ENCODE measurements at places on chromosomes 7 and 10.
A peak's percentile ranks its signal among the peaks of the same experiment; 100 is the strongest.

GRCh38 chr7:2517026-2517425 lies 2.5 kb upstream of the LFNG start:
- no peak for DNase-seq

- no peak for DNase-seq
Measured at GRCh38 chr7:93944673-93945072, 23.1 kb downstream of the GNG11 start.

DNA sequence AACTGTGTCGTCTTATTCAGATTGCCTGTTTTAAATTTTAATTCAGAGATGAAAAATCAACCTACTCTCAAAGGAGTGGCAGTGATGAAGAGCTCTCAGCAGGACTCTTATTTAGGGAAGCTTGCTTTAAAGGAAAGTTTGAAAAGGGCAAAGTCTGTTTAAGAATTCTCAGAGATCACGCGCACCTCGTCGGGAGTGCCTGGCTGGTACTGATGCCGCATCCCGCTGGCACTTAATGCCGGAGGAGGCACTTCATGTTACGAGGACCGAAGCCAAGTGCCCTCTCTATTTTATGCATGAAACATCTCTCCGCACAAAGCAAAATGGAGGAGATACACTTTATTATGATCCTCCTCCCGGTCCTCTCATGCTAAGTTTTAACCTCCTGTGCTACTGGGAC lies 71.1 kb upstream of the INSYN2A start:
- no peak for DNase-seq

- DNase-seq = no peak
Measured at GRCh38 chr7:43583424-43584194, 701 bp downstream of the STK17A start.

DNA sequence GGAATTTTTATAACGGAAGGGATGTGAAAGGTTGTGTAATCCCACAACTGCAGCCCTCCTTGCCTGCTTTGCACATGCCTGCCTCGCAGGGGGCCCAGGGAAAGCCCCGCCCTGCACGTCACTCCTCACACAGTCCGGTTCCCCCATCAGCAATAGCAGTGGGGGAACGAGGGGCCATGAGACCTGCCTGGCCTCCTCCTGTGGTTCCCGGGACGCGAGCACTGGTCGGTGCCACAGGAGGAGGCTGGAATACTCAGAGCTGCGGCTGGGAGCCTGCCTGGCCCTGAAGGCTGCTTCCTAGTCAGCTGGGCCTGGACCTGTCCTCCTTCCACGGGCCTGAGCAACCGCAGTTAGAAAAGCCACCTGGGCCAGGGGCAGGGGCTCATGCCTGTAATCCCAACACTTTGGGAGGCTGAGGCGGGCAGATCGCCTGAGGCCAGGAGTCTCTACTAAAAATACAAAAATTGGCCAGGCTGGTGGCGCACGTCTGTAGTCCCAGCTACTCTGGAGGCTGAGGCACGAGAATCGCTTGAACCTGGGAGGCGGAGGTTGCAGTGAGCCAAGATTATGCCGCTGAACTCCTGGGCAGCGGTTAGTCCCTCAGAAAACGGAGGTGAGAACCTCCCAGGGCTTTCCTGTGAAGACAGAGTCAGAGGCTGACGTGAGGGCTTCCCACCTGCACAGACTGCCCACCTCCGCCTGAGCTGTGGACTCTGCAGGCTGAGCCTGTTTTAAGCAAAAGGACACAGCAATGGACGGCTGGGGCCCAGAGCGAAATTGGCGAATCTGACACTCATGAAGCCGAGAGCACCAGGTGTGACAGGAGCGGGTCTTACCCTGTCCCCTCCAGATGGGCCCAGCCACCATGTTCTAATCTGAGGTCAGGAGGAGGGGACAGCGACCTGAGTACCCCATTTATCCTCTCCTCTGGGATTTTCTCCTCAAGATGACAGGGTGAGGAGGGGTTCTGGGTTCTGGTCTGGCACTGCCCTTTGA lies 52.9 kb downstream of the VIPR2 start:
- DNase-seq = no peak

DNA sequence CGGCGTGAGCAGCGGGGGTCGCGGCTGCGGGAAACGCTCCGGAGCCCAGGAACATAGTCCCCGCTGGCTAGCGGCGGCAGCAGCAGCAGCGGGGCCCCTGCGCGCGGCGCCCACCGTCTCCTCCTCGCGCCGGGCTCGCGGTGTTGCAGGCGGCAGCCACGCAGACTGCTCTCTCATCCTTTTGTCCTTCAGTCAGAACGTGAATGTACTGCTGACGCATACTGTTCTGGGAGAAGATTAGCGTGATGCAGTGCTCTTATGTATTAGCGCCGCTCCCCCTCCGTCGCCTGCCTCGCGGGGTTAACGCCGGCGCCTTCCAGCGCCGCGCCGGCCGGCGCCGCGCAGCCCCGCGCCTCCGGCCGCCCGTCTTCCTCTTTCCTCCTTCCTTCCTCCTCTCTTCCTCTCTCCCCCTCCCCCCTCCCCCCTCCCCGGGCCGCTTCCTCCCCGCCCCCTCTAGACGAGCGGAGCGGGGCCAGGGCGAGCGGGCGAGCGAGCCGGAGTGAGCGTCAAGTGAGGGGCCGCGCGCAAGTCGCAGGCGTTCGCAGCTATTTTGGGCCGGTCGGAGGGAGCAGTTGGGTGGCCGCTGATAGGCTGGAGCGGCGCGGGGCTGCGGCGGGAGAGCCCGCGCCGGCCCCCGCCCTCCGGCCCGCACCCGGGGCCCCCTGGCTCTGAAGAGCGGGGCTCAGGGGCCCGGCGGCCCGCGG lies 816 bp upstream of the LRRC4 start:
- no peak for DNase-seq

DNA sequence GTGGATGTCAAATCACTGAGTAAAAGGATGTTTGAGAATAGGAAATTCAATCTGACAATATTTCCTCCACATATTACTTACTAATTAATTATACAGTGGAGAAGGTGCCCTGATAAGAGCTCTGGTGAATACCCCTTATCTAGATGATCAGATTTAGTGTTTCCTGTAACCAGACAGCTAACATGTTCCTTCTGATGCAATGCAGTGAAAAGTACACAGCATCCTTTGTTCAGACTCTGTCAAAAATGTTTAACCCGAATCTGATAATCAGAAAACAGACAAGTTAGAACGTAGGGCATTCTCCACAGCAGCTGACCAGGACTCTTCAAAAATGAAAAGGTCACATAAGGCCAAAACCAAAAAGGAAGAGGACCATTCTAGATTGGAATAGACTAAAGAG lies 46.2 kb downstream of the WDR11 start:
- no peak for DNase-seq

DNA sequence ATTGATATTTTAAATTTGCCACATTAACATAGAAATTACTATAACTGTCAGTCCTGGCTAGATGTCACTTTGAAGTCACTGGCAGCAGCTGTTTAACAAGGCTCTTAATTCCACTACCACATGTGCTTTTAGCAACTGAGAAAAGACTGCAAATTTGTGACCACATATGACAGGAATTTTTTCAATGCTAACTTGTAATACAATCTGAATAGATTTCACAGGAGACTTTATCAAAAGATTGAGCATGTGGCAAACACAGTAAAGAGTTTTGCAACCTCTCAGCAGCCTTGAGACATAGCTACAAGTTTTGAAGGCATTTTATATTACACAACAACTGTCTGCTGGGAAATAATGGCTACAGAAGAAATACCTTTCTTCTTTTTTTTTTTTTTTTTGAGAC lies 73.0 kb downstream of the MICU1 start:
- DNase-seq = no peak

GRCh38 chr7:47763063-47763974 lies 181.4 kb upstream of the TNS3 start:
- no peak for DNase-seq

DNA sequence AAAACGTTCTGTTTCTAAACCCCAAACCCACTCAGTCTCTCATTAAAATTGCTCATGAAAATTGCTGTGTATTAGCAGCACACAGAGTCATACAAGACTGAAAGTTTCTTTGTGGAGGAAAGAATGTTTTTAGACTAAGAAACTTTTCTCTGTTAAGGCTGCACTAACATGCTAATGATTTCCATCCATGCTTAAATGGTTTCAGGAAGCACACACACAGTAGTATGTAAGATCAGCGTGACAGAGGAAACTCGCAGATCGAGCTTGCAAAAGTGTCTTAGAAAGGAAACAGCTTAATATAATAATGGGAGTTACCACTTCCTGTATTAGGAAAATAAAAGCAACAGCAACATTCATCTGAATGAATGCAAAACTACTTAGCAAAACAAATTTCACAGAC lies 112.7 kb downstream of the ICA1 start:
- DNase-seq = no peak

DNA sequence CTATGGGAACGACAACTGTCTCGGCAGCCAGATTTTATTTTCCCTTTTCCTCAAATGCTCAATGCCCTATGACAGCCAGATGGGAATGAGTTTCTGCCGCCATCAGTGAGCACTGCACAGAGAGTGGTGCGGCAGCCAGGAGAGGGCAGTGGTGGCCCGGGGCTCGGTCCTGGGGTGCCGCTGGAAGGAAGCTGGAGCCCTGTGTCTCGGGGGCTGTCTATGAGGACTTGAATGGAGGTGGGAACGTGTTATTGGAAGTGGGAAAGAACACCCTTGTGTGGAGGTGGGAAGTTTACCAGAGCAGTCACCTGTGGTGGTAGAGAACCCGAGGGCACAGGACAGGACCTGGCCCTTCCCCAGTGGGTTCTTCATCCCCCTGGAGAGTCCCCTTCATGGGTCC lies 35.8 kb downstream of the JAKMIP3 start:
- DNase-seq = no peak

- DNase-seq = no peak
Measured at GRCh38 chr10:17196045-17196444, 5.4 kb downstream of the TRDMT1 start.

- no peak for DNase-seq
Measured at GRCh38 chr10:72020914-72021809, 57.0 kb downstream of the CHST3 start.

DNA sequence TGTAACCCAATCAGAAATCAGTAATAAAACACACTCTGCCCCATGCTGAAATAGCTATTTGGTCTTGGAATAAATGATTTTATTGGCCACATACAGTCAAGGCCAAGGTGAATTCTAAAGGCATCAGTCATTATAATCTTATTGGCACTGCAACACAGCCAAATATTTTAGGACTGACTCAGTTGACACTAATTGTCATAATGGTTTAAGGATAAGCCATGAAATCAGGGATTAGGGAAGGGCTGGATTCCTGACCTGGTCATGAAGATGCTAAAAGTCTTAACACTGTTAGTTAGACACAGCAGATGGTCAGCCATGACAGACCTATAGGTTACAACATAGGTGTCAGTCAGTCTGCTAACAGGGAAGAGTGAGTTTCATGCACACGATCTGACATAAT lies 330.3 kb upstream of the NPSR1 start:
- no peak for DNase-seq

GRCh38 chr7:158371856-158372255 lies 215.8 kb downstream of the PTPRN2 start:
- no peak for DNase-seq

GRCh38 chr10:104300002-104300735 lies 31.2 kb downstream of the GSTO2 start:
- DNase-seq = no peak

DNA sequence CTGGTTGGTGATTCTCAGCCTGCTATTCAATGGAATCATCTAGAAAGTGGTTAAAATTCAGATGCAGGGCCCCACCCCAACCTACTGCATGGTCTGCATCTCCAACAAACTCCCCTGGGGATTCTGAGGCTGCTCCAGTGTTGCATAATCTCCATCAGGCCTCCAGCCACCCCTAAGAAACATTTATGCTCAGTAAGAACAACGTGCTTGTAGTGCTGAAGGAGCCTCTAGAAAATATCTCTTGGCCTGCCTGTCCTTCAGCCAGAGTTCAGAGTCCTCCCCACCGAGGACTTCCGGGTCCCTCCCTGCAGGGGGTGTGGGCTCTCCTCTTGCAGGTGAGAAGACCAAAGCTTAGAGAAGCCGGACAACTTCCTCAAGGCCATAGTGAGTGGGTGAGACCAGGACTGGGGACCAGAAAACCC lies 159.8 kb downstream of the SH3PXD2A start:
- no peak for DNase-seq

GRCh38 chr7:10476642-10477041 lies 497.0 kb upstream of the PHF14 start:
- DNase-seq = no peak

- DNase-seq = peak; percentile 33
Measured at GRCh38 chr10:111784946-111785465, 398.6 kb downstream of the GPAM start.

GRCh38 chr10:28841625-28842024 lies 164.3 kb downstream of the BAMBI start:
- DNase-seq = no peak

DNA sequence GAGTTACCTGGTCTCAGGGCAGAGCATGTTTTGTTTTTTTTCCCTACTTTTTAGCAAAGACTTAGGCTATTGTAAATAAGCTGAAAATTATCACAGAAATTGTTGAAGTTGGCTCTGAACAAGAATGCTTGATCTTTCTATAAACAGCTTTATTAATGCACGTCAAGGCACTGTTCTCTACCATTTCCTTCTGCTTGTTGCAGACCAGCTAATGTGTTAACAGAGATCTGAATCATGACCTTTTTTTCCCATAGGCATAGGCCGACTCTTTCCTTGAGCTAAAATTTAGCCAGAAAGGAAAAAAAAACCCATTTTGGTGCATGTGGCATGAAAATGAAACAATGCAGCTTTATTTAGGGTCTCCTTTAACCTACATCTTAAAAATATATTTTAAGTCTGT lies 248.5 kb downstream of the SDK1 start:
- DNase-seq = no peak

DNA sequence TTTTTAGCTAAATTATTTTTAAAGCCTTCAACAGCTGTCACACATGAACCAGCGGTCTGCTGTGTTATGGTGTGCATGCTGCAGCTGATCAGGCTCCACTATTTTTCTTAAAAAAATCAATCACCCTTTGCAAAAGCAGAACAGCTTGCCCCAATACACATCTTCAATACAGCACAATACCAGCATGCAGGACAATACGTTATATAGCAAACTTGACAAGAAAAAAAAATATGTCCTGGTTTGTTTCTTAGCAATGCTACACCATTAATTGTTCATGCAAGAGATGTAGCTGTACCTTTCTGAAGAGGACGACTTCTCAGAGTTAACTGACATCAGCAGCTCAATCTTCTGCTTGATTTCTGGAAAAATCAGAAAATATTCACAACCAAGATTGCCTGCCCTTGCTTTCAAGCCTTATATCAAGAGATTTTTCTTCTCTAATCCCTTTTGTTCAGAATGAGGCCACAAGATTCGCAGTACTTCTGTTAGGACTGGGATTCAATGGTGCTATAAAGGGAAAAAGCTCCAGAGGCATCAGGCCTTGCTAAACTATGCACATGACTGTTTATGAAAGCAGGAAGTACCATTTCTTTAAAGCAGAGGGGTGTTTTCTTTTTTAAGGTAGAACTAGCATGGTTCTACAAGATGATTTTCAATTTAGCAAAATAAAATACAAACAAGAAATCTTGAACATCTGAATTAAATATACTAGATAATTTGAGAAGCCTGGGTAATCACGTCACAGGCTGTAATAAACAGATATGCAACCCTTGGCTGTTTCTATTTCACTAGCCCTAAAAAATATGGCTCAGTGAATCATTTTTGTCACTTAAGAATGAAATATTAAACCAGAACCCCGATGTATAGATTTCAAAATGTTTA lies 120.0 kb downstream of the SRPK2 start:
- no peak for DNase-seq

GRCh38 chr7:73526896-73527821 lies 5.1 kb upstream of the BAZ1B start:
- no peak for DNase-seq
